Activated CD8-positive, alpha-beta T cell treated with anti-CD3 and anti-CD28 coated beads for 36 hours (primary cell): ENCODE measurements at places on chromosomes 5 and 9. TPM values are rescaled to one million over a fixed set of nuclear protein-coding genes. Genes with fewer than 3 reads are reported as not detected.

Gene HACD4
- 4.1 TPM for total RNA-seq

- no peaks in the 10 kb centered on the region for H3K36me3 ChIP-seq
- peaks cover 8% of the 10 kb centered on the region for H3K27me3 ChIP-seq
- H3K27ac ChIP-seq, result no peak overlapping the region
- no peak overlapping the region for H3K4me3 ChIP-seq
Measured at GRCh38 chr5:67696446-67696845, 499.8 kb upstream of the CD180 start.

GRCh38 chr5:116763987-116764866 is 189.6 kb upstream of the SEMA6A start:
- H3K4me1 ChIP-seq, result no peaks in the 10 kb centered on the region
- no peak overlapping the region for H3K27ac ChIP-seq
- no peak for DNase-seq
- no peak overlapping the region for H3K4me3 ChIP-seq
- H3K36me3 ChIP-seq, result no peaks in the 10 kb centered on the region

Gene LRRC19
- total RNA-seq, result not detected

DNA sequence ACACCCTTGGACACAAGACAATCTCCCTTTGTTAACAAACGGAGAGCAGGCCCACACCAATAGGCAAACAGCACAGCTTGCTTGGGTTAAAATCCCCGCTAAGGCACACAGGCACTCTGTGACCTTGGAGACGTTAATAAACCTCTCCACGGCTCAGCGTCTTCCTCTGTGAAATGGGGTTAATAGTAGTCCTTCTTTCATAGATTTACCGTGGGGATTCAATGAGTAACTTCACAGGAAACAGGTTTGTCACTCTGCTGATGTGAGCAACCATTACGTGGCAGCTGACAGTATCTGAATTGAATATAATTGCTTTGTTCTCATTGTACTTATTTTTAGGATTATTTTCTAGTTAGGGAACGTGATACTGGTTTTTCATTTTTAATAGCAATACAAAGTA is 65.2 kb upstream of the ADRA1B start:
- DNase-seq, result no peak
- no peaks in the 10 kb centered on the region for H3K4me1 ChIP-seq
- no peak overlapping the region for H3K4me3 ChIP-seq
- H3K27me3 ChIP-seq, result peaks cover 8% of the 10 kb centered on the region
- no peaks in the 10 kb centered on the region for H3K36me3 ChIP-seq

- H3K27me3 ChIP-seq, result no peaks in the 10 kb centered on the region
- DNase-seq, result no peak
- H3K27ac ChIP-seq, result no peak overlapping the region
- no peak overlapping the region for H3K4me3 ChIP-seq
- peaks cover 3% of the 10 kb centered on the region for H3K4me1 ChIP-seq
Measured at GRCh38 chr5:140169410-140169809, 5.6 kb upstream of the CYSTM1 start.

DNA sequence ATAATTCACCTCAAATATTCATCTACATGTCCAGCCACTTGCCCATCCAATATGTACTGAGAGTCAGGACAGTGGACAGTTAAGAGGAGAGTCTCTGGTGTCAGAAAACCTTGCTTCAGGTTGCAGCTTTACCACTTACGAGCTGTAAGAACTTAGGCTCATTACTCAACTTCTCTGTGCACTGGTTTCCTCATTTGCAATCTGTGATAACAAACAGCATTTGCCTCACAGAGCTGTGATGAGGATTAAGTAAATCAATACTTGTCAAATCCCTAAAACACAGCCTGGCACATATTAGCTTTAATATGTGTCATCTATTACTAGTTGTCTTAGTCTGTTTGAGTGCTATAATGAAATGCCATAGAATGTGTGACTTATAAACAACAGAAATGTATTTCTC is 8.6 kb downstream of the GOLGA1 start:
- DNase-seq, result no peak
- no peak overlapping the region for H3K27ac ChIP-seq
- H3K27me3 ChIP-seq, result no peaks in the 10 kb centered on the region
- peaks cover 2% of the 10 kb centered on the region for H3K4me1 ChIP-seq
- no peak overlapping the region for H3K4me3 ChIP-seq
- peaks cover 50% of the 10 kb centered on the region for H3K36me3 ChIP-seq

DNA sequence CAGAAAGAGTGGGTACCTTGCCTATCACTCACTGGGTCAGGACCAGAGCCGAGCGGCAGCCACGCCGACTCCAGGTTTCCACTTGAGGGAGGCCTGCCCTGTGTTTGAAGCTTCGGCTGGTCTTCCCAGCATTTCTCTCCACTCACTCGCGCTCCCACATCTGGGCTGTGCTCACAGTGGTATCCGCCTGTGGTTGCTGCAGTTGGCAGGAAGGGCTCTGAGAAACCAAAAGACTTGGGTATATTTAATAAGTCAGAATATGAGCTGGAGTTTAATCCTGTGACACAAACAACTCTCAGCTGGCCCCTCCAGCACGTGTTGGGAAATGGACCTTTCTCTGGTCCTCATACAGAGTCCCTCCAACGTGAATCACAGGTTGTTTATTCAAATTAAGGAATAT is 70.9 kb downstream of the SPRY4 start:
- no peaks in the 10 kb centered on the region for H3K27me3 ChIP-seq
- no peak overlapping the region for H3K27ac ChIP-seq
- H3K4me1 ChIP-seq, result no peaks in the 10 kb centered on the region
- H3K4me3 ChIP-seq, result no peak overlapping the region
- DNase-seq, result no peak

DNA sequence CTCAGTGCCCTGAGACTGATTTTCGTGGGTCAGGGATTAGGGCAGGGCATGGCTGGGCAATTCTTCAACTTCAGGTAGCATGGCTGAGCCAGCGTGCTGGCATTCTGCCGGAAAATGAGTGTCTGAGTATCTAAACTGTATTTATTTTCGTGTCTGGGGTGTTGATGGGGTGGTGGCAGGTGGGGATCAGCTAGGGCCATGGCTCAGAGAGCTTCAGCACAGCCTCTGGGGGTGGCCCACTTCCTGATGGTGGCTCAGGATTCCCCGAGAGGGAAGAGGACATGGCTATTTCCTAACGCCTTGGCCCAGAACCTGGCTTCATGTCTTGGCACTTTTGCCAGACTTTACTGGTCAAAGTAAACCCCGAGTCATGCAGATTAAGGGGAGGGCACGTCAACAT is 260.5 kb downstream of the GADD45G start:
- H3K4me3 ChIP-seq, result no peak overlapping the region
- no peaks in the 10 kb centered on the region for H3K27me3 ChIP-seq
- no peak for DNase-seq
- no peaks in the 10 kb centered on the region for H3K36me3 ChIP-seq
- H3K27ac ChIP-seq, result no peak overlapping the region

Gene ORM1
- not detected for total RNA-seq

GRCh38 chr5:1375871-1376810 is 31.2 kb upstream of the CLPTM1L start:
- H3K4me1 ChIP-seq, result peaks cover 6% of the 10 kb centered on the region
- no peaks in the 10 kb centered on the region for H3K36me3 ChIP-seq
- peaks cover 1% of the 10 kb centered on the region for H3K27me3 ChIP-seq
- no peak for DNase-seq
- H3K4me3 ChIP-seq, result no peak overlapping the region

GRCh38 chr9:71733176-71733575 is 35.1 kb downstream of the CEMIP2 start:
- no peak overlapping the region for H3K27ac ChIP-seq
- no peak for DNase-seq
- H3K27me3 ChIP-seq, result no peaks in the 10 kb centered on the region
- H3K4me1 ChIP-seq, result peaks cover 7% of the 10 kb centered on the region

DNA sequence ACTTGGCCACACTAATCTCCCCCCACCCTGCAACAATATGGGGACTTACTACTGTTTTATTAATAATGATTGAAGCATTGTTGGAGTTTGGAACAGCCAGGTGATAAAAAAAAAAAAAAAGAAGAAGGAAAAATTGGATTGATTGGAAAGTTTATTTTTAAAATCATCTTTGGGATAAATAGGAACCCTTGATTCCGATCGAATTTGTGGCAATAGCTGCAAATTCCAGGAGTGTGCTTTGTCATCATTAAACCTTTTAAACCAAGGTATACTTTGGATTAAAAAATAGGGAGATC is 907 bp upstream of the NR2F1 start:
- H3K4me3 ChIP-seq, result no peak overlapping the region
- no peak overlapping the region for H3K27ac ChIP-seq

- H3K36me3 ChIP-seq, result peaks cover 17% of the 10 kb centered on the region
- peak overlapping the region; percentile 61 for H3K4me3 ChIP-seq
- peaks cover 71% of the 10 kb centered on the region for H3K4me1 ChIP-seq
- peaks cover 4% of the 10 kb centered on the region for H3K27me3 ChIP-seq
Measured at GRCh38 chr5:151094030-151094851, 13.4 kb upstream of the TNIP1 start.

Gene MZB1
- total RNA-seq, result 14.5 TPM

DNA sequence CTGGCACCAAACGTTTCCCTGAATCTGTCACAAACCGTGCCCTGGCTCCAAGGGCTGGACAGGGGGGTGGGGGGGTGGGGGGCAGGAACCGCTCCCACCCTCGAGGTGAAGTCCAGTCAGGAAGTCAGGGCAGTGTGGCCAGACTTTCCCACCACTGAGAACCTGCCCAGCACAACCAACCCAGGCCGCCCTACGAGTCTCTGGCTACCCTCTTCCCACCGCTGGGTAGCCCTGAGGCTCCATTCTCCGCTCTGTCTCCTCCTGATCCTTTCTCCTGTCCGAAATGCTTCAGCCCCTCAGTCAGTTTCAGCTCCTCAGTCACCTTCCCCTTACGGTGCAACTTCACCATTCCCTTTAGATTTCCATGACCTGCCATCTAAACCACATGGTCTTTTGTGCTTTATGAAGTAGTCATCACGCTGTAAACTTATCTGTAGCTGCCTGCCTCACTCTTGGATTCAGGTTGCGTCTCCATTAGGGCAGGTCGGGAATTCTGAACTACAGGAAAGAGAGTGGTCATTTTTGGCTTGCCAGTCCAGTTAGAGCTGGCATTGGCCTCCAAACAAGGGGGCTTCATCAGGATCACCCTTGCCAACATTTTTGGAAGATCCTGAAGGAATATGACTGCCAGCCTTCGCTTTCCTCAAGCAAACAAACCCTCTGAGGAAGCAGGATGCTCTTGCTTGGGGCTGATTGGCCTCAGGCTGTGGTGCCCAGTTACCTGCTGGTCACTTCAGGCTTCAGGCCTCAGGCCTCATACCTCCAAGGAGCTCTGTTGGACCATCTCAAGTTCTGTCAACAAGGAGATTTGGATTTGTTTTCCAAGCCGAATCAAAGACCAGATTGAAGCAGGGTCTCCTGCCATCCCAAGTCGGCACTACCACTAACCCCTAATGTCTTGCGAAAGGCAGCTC is 794 bp upstream of the DCAF12 start:
- peak overlapping the region; percentile 97 for H3K27ac ChIP-seq
- peaks cover 28% of the 10 kb centered on the region for H3K36me3 ChIP-seq
- H3K27me3 ChIP-seq, result no peaks in the 10 kb centered on the region
- peak overlapping the region; percentile 98 for H3K4me3 ChIP-seq
- H3K4me1 ChIP-seq, result peaks cover 32% of the 10 kb centered on the region

- H3K4me3 ChIP-seq, result no peak overlapping the region
- peak; percentile 49 for DNase-seq
- H3K27ac ChIP-seq, result no peak overlapping the region
- H3K27me3 ChIP-seq, result no peaks in the 10 kb centered on the region
- peaks cover 52% of the 10 kb centered on the region for H3K4me1 ChIP-seq
Measured at GRCh38 chr5:157855404-157855994, 3.4 kb downstream of the CLINT1 start.

GRCh38 chr5:151048526-151048925 is 28.1 kb downstream of the GPX3 start:
- H3K4me3 ChIP-seq, result no peak overlapping the region
- peaks cover 10% of the 10 kb centered on the region for H3K4me1 ChIP-seq
- no peaks in the 10 kb centered on the region for H3K27me3 ChIP-seq
- peaks cover 61% of the 10 kb centered on the region for H3K36me3 ChIP-seq
- H3K27ac ChIP-seq, result no peak overlapping the region

Gene ADAM19
- 12.9 TPM for total RNA-seq

Gene APBA1
- 0.07 TPM for total RNA-seq

DNA sequence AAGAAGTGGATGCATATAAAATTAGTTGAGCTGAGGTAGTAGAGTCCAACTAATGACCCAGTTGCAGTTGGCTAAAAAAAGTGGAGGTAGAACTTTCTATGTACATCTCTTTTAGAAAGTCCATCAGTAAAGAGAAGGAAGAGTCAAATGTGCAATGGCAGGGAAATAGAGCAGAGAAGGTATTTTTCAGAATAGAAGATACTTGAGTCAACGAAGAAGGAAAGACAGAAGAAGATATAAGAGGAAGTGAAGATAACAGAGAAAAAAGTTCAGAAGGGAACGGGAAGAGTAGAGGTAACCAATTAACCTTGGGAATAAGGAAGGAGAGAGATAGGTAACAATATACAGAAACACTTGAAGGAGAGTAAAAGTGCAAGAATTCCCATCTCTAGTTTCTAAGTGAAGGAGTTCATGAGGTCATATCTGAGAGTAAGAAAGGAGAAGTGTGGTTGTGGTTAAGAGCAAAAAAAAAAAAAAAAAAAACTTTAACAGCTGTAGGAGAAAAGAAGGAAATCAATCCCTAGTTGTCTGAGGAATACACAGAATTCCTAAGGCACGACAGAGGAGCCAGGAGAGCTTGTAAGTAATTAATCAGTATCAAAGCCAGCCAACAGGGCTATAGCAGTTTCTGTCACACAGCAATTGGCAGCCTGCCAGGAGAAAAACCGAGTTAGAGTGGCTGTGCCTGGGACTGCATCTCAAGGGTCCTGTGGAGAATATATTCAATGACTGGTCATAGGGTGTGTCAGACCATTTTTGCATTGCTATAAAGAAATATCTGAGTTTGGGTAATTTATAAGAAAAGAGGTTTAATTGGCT is 61.0 kb downstream of the ARL15 start:
- H3K36me3 ChIP-seq, result no peaks in the 10 kb centered on the region
- no peaks in the 10 kb centered on the region for H3K27me3 ChIP-seq
- H3K4me1 ChIP-seq, result peaks cover 11% of the 10 kb centered on the region
- DNase-seq, result peak; percentile 38
- no peak overlapping the region for H3K27ac ChIP-seq

Gene RAB3C
- not detected for total RNA-seq

Gene GADD45G
- total RNA-seq, result 5.0 TPM

DNA sequence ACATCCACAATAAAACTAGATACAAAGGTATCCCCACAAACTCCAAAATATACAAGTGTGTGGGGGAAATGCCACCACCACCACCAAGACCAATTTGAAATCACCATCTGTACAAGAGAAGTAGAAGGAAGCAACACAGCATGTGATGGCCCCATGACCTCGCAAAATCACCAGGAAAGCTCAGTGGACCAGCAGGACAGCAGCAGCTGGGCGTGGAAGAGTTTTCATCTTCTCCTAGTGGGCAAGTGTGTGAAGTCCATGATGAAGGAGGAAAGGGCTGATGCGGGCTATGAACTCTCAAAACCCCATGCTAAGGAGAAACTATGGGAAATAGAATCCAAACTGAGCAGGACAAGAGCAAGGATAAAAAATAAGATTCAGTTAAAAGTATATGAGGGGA is 58.1 kb downstream of the GOLPH3 start:
- peaks cover 39% of the 10 kb centered on the region for H3K4me1 ChIP-seq
- DNase-seq, result no peak
- peaks cover 52% of the 10 kb centered on the region for H3K36me3 ChIP-seq
- no peak overlapping the region for H3K4me3 ChIP-seq
- no peaks in the 10 kb centered on the region for H3K27me3 ChIP-seq
